ENCODE measurements at places on chromosomes 16 and 17. TPM values are rescaled to one million over a fixed set of nuclear protein-coding genes. Genes with fewer than 3 reads are reported as not detected.

Gene CHD9NB
- total RNA-seq: 1.0 TPM

Gene CD300LB
- 0.23 TPM for total RNA-seq

- no peak for DNase-seq
Observed at GRCh38 chr17:75570034-75570676, 17.4 kb upstream of the MYO15B start.

DNA sequence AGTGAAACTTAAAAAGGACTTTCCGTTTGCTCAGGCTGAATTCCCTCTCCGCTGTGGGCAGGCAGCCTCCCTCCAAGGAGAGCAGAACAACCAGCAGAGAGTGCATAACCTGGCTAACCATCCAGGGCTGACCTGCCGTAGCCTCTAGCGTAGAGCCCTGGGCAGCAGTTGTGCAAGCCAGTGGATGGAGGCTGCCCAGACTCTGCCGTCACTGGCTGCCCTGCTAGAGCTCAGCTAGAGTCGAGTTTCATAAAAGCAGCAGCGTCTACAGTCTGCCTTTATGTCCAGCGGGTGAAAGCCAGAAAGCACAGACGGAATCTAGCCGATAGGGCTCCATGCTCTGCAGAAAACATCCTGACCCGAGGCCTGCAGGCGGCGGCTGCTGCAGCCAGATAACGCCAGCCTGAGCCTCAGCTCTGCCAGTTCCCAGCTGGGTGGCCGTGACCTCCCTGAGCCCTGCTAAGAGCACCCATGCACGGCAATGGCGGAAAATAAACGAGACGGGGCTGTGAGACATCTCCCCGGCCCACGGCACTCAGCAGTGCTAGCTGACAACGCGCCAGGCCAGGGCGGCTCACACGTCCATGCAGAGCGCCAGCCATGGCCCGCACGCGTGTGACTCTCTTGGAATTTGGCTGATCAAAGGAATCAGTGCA lies 231.3 kb downstream of the ENGASE start:
- no peak for DNase-seq

DNA sequence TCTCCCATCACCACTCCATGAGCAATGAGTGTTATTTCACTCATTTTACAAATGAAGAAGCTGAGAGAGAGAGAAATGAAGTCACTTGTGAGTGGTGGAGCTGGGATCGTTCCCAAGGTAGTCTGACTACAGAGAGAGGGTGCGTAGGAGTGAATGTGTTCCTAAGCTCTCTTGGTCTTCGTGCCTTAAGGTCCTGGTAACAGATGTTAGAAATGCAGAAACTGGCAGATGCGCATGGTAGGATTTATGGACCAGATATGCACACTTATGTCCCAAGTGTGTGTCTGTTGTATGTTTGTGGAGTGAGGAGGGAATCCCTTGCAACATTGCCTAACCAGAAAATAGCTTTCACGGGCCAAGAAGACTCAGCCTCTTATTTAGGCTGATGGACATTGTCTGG lies 93.2 kb upstream of the ZNF469 start:
- no peak for DNase-seq

Gene TPSB2
- 58.7 TPM for total RNA-seq
